Osteoblast (primary cell): ENCODE measurements at places on chromosomes 1 and 21. TPM values are rescaled to one million over a fixed set of nuclear protein-coding genes. Genes with fewer than 3 reads are reported as not detected.

OR6K3 gene
- total RNA-seq = not detected in 2 replicates

KCNN3 gene
- total RNA-seq = under 0.01 TPM in 2 replicates

LGR6 gene
- not detected in 2 replicates for total RNA-seq

SPATA45 gene
- not detected in 2 replicates for total RNA-seq

CIART gene
- total RNA-seq = 15.6 and 16.3 TPM in 2 replicates

RAB7B gene
- total RNA-seq = 7.6 and 7.7 TPM in 2 replicates
